HepG2 (cell line): ENCODE measurements at places on chromosomes 1 and 21.
A peak's percentile ranks its signal among the peaks of the same experiment; 100 is the strongest.

DNA sequence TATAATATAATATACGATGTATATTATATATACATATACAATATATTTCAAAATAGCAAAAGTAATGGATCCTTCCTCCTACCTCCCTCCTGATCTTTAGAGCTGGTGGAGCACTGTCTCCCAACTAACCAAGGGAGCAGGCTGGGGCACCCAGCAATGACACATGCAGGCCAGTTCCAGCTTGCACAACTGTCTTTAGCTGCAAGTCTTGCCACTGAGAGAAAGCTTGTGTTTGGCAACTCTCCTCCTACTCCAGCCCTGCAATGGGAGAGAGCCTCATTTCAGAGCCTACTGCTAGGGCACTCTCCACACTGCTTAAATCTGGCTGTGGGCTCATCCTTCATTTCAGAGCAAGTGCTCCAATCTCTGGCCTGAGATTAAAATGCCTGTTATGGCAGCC is 469.8 kb upstream of the OLFM3 start:
- no peak for DNase-seq

DNA sequence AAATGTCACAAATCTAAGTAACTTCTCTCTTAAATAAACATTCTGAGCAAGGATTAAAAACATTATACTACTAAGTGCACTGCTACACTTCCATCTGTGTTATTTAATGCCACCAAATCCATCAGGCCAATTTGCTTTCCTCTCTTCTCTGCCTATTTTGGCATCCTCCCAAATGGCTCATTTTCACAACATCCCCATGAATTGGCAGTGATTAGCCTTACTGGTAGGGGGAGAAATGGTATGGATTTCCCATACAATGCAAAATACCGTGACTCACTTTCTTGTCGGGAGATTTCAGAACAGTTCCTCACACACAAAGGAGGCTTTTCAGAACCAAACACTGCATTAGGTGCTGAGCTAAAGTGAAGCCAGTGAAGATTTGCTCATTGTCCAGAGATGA is 195.7 kb downstream of the MIS18A start:
- no peak for DNase-seq

- DNase-seq: no peak
Measured at GRCh38 chr1:53197291-53198200, 922 bp downstream of the CPT2 start.

DNA sequence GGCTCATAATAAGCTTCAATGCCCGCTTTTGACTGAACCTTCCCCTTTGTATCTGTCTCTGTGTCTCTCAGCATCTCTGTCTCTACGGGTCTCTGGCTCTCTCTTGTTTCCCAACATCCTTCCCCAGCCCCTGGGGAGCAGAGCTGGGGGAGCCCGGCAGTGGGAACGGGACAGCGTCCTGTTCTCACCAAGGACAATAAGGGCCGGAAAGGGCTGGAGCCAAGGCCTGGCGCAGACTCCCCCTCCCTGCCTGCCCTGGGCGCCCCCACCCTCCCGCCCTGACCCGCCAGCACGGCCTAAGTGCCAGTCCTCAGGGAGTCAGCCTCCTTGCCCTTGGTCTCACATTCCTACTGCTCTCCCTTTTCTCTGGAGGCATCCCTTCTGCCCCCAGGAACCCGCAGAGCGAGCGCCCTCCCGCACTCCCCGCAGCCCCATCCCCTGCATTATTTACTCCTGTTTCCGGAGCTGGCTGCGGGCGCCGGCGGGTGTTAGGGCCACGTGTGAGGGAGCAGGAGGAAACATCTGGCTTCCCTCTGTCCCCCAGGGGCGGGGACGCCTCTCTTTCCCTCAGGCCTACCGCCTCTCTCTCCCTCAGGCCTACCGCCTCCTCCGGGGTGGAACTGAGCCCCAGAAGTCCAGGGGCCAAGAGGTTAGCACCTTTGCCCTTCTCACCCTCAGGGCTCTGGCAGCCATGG is 6.5 kb downstream of the KRTCAP2 start:
- no peak for DNase-seq

GRCh38 chr1:179129702-179130473 is 48.0 kb downstream of the TOR3A start:
- DNase-seq: no peak

- peak; percentile 10 for DNase-seq
Measured at GRCh38 chr1:227396539-227397353, 78.5 kb upstream of the CDC42BPA start.

- DNase-seq: no peak
Measured at GRCh38 chr1:17594690-17595601, 55.4 kb downstream of the ARHGEF10L start.

DNA sequence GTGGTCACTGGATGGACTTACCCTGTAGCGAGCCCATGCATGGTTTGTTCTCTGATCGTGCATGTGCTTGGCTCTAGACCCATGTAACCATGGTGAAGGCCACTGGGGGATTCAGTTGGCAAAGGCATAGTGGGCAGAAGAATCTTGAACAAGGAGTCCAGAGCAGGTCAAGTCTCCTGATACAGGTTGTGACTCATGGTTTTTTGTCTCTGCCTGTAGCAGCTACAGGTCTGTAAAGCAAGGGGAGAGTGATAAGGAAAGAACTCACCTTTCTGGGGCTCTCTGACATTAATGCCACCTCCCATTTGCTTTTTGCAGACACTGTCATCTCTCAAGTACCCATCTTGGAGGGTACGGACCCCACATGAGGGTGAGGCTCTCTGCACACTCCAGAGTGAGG is 153.4 kb upstream of the CAMK1G start:
- no peak for DNase-seq

- peak; percentile 12 for DNase-seq
Measured at GRCh38 chr1:243253926-243254232, 1.2 kb downstream of the CEP170 start.

GRCh38 chr1:38476111-38476849 is 383.3 kb downstream of the RRAGC start:
- no peak for DNase-seq

DNA sequence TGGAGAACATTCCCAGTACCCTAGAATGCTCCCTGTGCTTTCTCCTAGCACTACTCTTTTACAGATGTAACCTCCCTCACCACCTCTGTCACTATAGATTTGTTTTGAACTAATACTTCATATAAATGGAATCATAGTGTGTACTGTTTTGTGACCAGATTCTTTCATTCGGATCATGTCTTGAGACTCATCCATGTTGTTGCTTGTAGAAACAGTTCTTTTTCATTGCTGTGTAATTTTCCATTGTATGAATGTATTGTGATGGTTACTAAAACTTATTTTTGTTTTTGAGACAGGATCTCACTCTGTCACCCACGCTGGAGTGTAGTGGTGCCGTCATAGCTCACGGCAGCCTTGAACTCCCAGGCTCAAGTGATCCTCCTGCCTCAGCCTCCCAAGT is 2.7 kb downstream of the MAST2 start:
- DNase-seq: no peak
